ENCODE measurements at places on chromosomes 4 and X. TPM values are rescaled to one million over a fixed set of nuclear protein-coding genes. Genes with fewer than 3 reads are reported as not detected.
A peak's percentile ranks its signal among the peaks of the same experiment; 100 is the strongest.

Gene MAGEA6
- not detected for total RNA-seq

DNA sequence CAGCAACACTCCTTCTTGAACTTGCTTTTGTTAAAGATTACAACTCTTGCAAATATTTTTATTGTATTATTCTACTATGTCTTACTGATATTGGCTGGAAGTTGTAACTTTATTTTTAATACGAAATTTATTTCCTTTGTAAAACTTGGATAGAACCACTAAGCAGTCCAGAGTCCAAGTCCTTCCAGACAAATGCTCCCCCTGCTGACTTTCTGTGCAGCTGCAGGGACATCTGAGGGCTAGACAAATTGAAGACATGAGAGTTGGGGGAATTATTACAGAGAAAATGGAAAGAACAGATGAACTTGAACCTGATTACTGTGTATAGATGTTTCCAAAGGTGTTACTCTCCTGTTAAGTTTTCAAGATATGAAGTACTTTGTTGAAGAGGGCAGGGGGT lies 238.8 kb downstream of the GRIA3 start:
- H3K36me3 ChIP-seq, result no peaks in the 10 kb centered on the region
- no peak overlapping the region for H3K27ac ChIP-seq
- H3K27me3 ChIP-seq, result no peaks in the 10 kb centered on the region

Gene GNPDA2
- 17.6 TPM for total RNA-seq

- H3K36me3 ChIP-seq, result no peaks in the 10 kb centered on the region
- H3K27ac ChIP-seq, result no peak overlapping the region
- no peak for DNase-seq
- no peaks in the 10 kb centered on the region for H3K4me1 ChIP-seq
- H3K4me3 ChIP-seq, result no peak overlapping the region
Measured at GRCh38 chr4:99696801-99697200, 39.2 kb upstream of the C4orf54 start.

Gene IL9R
- 3.6 TPM for total RNA-seq

Gene CXCL8
- 0.71 TPM for total RNA-seq

DNA sequence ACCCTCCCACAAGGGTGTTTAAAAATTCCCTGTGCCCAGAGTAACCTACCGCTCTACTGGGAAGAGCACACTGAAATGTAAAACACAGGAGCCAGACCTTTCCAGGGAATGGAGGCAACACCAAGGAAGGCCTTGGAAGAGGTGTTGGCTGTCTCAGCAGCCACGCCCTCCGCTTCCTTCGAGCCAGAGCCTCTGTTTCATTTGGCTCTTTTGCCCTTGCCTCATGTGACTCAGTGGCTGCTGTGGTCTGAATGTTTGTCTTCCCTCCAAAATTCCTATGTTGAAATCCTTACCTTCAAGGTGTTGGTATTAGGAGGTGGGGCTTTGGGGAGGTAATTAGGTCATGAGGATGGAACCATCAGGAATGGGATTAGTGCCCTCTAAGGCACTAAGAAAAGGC lies 11.3 kb downstream of the SCD5 start:
- H3K4me1 ChIP-seq, result no peaks in the 10 kb centered on the region
- no peak overlapping the region for H3K27ac ChIP-seq
- DNase-seq, result no peak
- no peak overlapping the region for H3K4me3 ChIP-seq

- DNase-seq, result no peak
- H3K27me3 ChIP-seq, result no peaks in the 10 kb centered on the region
- H3K4me3 ChIP-seq, result no peak overlapping the region
- H3K4me1 ChIP-seq, result peaks cover 30% of the 10 kb centered on the region
Measured at GRCh38 chr4:1239950-1240307, 9.0 kb downstream of the CTBP1 start.

DNA sequence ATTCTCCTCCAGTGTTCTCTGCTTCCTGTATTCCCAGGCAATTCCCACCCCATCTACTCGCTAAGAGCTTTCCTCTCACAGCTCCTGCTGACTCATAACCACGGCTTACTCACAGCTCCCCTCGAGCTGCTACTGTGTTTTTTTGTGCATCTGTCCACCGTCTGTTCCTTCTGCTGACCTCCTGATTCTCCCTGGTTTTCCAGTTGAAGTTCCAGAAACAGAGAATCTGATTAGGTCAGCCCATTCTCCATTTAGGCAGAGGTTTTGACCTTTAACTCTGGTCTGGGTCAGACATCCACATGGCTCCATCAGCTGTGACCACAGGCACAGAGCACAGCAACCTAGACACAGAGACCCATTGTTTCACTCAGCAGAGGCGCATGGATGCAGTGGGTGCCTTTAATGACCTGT lies 5.5 kb upstream of the SMIM20 start:
- H3K27me3 ChIP-seq, result no peaks in the 10 kb centered on the region
- no peak for DNase-seq
- H3K36me3 ChIP-seq, result peaks cover 4% of the 10 kb centered on the region
- H3K27ac ChIP-seq, result no peak overlapping the region
- H3K4me3 ChIP-seq, result no peak overlapping the region
- H3K4me1 ChIP-seq, result peaks cover 61% of the 10 kb centered on the region

DNA sequence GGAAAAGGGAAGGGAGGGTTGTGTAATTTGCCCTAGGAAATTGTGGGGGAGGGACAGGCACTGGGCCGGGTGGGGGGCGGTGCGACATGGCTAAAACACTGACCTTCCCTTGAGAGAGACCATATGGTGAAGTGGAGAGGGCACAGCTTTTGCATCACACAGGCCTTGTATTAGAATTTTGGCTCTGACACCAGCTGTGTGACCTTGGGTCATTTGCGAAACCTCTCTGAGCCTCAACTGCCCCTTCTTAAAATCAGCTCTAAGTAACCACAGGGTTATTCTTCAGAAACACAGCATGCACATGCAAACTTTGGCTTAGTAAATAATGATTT lies 25.8 kb downstream of the PDGFRA start:
- H3K4me3 ChIP-seq, result no peak overlapping the region
- no peaks in the 10 kb centered on the region for H3K4me1 ChIP-seq
- DNase-seq, result no peak
- no peak overlapping the region for H3K27ac ChIP-seq

Gene ABCG2
- total RNA-seq, result 0.20 TPM

- peaks cover 2% of the 10 kb centered on the region for H3K4me1 ChIP-seq
- no peak overlapping the region for H3K27ac ChIP-seq
- no peak for DNase-seq
- no peaks in the 10 kb centered on the region for H3K36me3 ChIP-seq
Measured at GRCh38 chrX:4708970-4709760, 995.7 kb upstream of the PRKX start.

DNA sequence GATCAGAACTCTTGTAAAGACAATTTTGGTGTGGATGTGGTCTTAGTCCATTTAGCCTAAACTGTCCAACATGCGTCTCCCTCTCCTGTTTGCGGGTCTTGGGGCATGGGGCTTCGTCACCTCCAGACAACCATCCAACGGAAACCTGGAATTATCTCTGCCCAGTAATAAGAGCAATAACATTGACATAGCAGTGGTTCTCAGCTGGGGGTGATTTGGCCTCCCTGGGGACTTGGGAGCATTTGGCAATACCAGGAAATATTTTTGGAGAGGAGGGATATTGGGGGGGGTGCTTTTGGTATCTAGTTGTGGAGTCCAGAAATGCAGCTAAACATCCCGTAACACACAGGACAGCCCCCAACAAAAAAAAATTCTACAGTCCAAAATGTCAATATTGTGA lies 47.2 kb downstream of the SEL1L3 start:
- no peaks in the 10 kb centered on the region for H3K27me3 ChIP-seq
- no peak overlapping the region for H3K4me3 ChIP-seq
- H3K36me3 ChIP-seq, result peaks cover 96% of the 10 kb centered on the region
- no peak for DNase-seq
- H3K27ac ChIP-seq, result no peak overlapping the region

Gene PDLIM3
- not detected for total RNA-seq

- no peak overlapping the region for H3K27ac ChIP-seq
- no peaks in the 10 kb centered on the region for H3K36me3 ChIP-seq
- no peaks in the 10 kb centered on the region for H3K27me3 ChIP-seq
- H3K4me1 ChIP-seq, result no peaks in the 10 kb centered on the region
- no peak for DNase-seq
Measured at GRCh38 chr4:25494166-25494565, 117.1 kb downstream of the ANAPC4 start.

DNA sequence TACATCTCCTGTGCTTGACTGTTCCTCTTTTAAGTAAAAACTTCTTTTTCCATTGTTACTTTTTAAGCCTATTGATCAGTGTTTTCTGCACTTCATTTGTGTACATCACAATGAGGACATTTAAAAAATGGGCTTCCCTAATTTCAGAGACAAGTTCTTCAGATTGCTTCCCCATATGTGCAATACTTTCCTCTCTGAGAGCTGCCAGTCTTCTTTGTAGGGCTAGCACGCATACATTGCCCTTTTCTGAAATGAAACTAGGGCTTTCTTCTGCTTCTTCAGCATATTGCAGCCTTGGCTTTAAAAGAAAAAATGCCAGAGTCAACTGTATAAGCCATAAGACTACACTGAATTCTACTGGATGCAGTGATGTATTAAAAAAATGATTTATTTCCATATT lies 37.8 kb downstream of the FAT4 start:
- no peak for DNase-seq
- no peaks in the 10 kb centered on the region for H3K27me3 ChIP-seq
- H3K4me1 ChIP-seq, result no peaks in the 10 kb centered on the region
- no peaks in the 10 kb centered on the region for H3K36me3 ChIP-seq
- H3K27ac ChIP-seq, result no peak overlapping the region
- no peak overlapping the region for H3K4me3 ChIP-seq

Gene KIF4A
- 0.49 TPM for total RNA-seq

Gene CENPE
- total RNA-seq, result 2.4 TPM

DNA sequence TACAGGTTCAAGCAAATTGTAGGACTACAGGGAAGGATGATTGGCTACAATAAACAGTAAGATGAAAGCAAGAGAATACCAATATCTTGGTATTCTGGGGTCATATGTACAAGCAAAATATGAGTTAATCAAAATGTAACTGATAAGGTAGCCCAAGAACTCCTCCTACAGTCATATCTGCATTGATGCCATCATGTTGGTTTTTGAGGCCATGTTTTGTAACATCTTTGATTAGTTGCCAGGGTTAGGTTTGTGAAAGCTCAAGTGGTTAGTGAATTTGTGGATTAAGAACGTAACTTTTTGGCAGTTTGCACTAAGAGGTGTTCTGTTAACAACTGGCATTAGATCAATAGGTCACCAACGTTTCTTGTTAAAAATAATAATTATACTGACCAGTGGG lies 59.6 kb downstream of the USP9X start:
- no peaks in the 10 kb centered on the region for H3K4me1 ChIP-seq
- no peak overlapping the region for H3K27ac ChIP-seq
- no peak overlapping the region for H3K4me3 ChIP-seq
- no peak for DNase-seq

Gene PPP4R3C
- not detected for total RNA-seq

Gene PIR
- 1.7 TPM for total RNA-seq

GRCh38 chr4:111945014-111945413 lies 200.2 kb upstream of the FAM241A start:
- no peak for DNase-seq
- H3K4me1 ChIP-seq, result no peaks in the 10 kb centered on the region
- H3K36me3 ChIP-seq, result no peaks in the 10 kb centered on the region
- H3K27me3 ChIP-seq, result no peaks in the 10 kb centered on the region

Gene FAM47A
- not detected for total RNA-seq

- no peak overlapping the region for H3K27ac ChIP-seq
- no peak overlapping the region for H3K4me3 ChIP-seq
- DNase-seq, result no peak
- H3K4me1 ChIP-seq, result peaks cover 14% of the 10 kb centered on the region
Measured at GRCh38 chr4:38023347-38024205, 63.4 kb downstream of the PTTG2 start.

- no peak overlapping the region for H3K4me3 ChIP-seq
- H3K36me3 ChIP-seq, result peaks cover 15% of the 10 kb centered on the region
- H3K27me3 ChIP-seq, result no peaks in the 10 kb centered on the region
- H3K4me1 ChIP-seq, result peaks cover 18% of the 10 kb centered on the region
Measured at GRCh38 chr4:48668254-48669017, 111.6 kb downstream of the FRYL start.

Gene DOK7
- total RNA-seq, result 2.7 TPM

Gene NLRP2B
- not detected for total RNA-seq

Gene P2RY8
- 315 TPM for total RNA-seq

GRCh38 chr4:163598489-163598888 lies 104.0 kb downstream of the TMA16 start:
- H3K27ac ChIP-seq, result peak overlapping the region; percentile 84
- H3K27me3 ChIP-seq, result no peaks in the 10 kb centered on the region
- peak overlapping the region; percentile 45 for H3K4me3 ChIP-seq
- H3K36me3 ChIP-seq, result peaks cover 20% of the 10 kb centered on the region

Gene IDS
- total RNA-seq, result 99.1 TPM

Gene TREX2
- 3.2 TPM for total RNA-seq

DNA sequence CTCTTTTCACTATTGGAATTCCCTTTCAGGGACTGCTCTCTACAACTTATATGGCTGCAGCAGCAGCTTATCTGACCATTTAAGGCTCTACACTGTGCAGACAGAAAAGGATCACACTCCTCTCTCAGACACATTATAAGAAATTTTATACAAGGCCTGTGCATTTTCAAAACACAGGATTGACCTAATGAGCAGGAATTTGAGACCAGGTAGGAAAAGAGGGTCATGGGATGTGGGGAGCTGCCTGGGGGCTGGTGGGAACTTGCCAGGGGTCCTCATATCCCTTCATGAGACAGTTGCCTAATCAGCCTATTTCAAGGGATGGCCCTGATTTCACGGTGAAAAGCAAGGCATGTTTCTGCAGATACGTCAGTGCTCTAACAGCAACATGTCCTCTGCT lies 77.1 kb downstream of the SORBS2 start:
- no peaks in the 10 kb centered on the region for H3K36me3 ChIP-seq
- no peak overlapping the region for H3K4me3 ChIP-seq
- H3K27me3 ChIP-seq, result peaks cover 8% of the 10 kb centered on the region

DNA sequence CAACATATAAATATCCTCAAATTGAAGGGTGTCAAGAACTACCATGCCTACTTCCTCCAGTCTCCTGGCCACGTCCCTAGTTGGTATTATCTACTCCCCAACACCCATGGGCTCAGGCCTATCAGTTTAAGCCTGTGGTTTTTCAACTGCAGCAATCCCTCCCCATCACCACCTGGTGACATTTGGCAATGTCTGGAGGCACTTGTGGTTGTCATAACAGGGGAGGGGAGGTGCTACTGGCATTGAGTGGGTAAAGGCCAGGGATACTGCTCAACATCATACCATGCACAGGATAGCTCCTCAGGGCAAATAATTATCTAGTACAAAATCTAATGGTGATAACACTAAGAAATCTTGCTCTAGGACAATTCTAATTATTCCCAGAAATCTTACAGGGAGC lies 95.3 kb downstream of the COMMD8 start:
- H3K36me3 ChIP-seq, result no peaks in the 10 kb centered on the region
- DNase-seq, result no peak
- H3K27me3 ChIP-seq, result peaks cover 3% of the 10 kb centered on the region
- H3K4me1 ChIP-seq, result no peaks in the 10 kb centered on the region

Gene TSPAN6
- total RNA-seq, result 0.07 TPM

GRCh38 chrX:110504947-110505346 lies 146.3 kb downstream of the RTL9 start:
- no peaks in the 10 kb centered on the region for H3K27me3 ChIP-seq
- DNase-seq, result no peak
- no peaks in the 10 kb centered on the region for H3K36me3 ChIP-seq
- H3K4me1 ChIP-seq, result no peaks in the 10 kb centered on the region
- H3K4me3 ChIP-seq, result no peak overlapping the region

Gene TMEM31
- not detected for total RNA-seq

GRCh38 chr4:40524366-40525041 lies 105.2 kb downstream of the RBM47 start:
- peaks cover 10% of the 10 kb centered on the region for H3K4me1 ChIP-seq
- no peak overlapping the region for H3K4me3 ChIP-seq
- H3K36me3 ChIP-seq, result no peaks in the 10 kb centered on the region
- H3K27me3 ChIP-seq, result no peaks in the 10 kb centered on the region

GRCh38 chr4:2270341-2271165 lies 8.6 kb upstream of the MXD4 start:
- H3K27me3 ChIP-seq, result no peaks in the 10 kb centered on the region
- no peaks in the 10 kb centered on the region for H3K36me3 ChIP-seq
- no peak overlapping the region for H3K4me3 ChIP-seq
- no peaks in the 10 kb centered on the region for H3K4me1 ChIP-seq

Data from activated B cell treated with CpG ODN at 0.5 μM for 24 hours (primary cell).